ENCODE measurements at places on chromosomes 7 and 10.

DNA sequence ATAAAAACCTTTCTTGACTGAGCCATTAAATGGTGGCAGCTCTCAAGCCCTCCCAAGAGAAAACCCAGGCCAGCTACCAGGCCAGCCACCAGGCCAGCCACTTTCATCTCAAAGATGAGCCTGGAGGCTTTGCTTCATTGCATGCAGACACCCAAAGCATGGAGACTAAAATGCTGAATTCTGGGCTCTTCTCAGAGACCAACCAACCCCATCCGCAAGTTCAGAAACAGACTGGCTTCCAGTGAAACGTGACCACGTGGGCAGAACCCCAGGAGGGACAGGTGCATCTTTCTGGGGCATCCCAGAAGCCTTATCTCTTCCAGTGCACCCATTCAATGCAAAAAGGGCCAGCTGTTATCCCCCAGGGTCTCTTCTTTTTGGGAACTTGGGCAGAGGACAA, 20.9 kb downstream of the CHST15 start:
- no peak for DNase-seq

GRCh38 chr10:74910976-74911350, 84.6 kb downstream of the KAT6B start:
- DNase-seq, result no peak

- DNase-seq, result no peak
These were observed 38.3 kb upstream of the SFMBT2 start for GRCh38 chr10:7449063-7449695.

DNA sequence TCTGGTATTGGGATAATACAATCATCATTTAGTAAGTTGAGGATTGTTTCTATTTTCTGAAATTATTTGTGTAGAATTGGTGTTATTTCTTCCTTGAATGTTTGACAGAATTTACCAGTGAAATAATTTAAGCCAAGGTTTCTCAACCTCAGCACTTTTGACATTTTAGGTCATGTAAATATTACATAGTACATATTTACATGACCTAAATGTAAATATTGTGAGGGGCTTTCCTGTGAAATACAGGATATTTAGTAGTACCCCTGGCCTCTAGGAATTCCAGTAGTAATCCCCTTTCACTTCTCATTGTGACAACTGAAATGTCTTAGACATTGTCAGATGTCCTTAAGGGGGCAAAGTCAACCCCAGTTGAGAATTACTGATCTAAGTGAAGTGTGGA, 59.8 kb downstream of the TBC1D12 start:
- DNase-seq, result no peak

DNA sequence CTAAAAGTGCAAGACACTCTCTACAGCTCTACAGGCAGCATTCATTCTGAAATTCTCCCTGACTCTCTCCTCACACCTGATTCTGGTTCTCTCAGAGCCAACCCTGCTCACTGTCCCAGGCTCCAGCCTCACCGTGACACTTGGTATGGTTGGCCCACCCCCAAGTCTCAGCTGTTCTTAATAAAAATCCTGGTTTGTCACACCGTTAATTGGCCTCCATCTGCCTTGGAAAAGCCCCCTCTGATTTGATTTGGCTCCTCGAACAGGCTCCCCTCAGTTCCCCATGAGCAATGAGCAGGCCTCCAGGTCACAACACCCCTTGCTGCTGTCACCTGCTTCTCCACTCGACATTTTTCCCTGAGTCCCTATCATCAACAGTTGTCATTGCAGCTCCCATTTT, 507.3 kb upstream of the AUTS2 start:
- no peak for DNase-seq

GRCh38 chr10:70908406-70909296, 20.3 kb upstream of the PCBD1 start:
- no peak for DNase-seq

GRCh38 chr10:30489346-30489745, 55.4 kb downstream of the MAP3K8 start:
- no peak for DNase-seq

- DNase-seq, result no peak
These were observed 8.2 kb upstream of the OPTN start for GRCh38 chr10:13091801-13092200.

DNA sequence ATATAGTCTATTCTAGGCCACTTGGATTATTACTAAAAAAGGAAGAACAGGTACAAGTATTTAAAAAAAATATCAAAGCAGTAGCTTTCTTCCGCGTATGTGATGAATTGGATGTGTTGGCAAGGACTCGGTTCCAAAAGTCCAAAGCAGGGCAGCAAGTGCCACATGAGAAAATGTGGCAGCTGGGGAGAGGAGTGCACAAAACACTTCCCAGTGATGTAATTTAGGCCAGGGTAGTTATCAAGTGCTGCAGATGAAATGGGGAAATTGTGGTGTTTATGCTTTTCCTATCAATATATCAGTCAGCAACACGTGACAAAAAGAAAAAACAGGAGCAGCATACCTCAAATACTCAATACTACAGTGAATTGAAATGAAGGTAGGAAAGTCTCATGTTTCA, 7.0 kb downstream of the RHOBTB1 start:
- DNase-seq, result no peak

- no peak for DNase-seq
These were observed 36.8 kb downstream of the PCGF5 start for GRCh38 chr10:91257310-91257709.

- no peak for DNase-seq
These were observed 25.0 kb downstream of the RBM28 start for GRCh38 chr7:128318691-128319090.

Data from stimulated activated CD4-positive, alpha-beta T cell treated with anti-CD3 and anti-CD28 coated beads, TNF-alpha, amount 100 ng/mL, for 4 hours (primary cell).